ENCODE measurements at places on chromosomes 3 and 15. TPM values are rescaled to one million over a fixed set of nuclear protein-coding genes. Genes with fewer than 3 reads are reported as not detected.

RSRC1 gene
- 38.5 TPM for total RNA-seq

GUCA1C gene
- not detected for total RNA-seq

IL16 gene
- total RNA-seq, result 19.9 TPM

TMEM266 gene
- total RNA-seq, result not detected

GP5 gene
- not detected for total RNA-seq

GORASP1 gene
- 45.9 TPM for total RNA-seq

CCDC50 gene
- total RNA-seq, result 58.7 TPM

TMCO5A gene
- total RNA-seq, result not detected

SNUPN gene
- total RNA-seq, result 21.9 TPM

SEMA5B gene
- 0.25 TPM for total RNA-seq

CLRN1 gene
- not detected for total RNA-seq

HRG gene
- total RNA-seq, result 0.25 TPM

RPP25 gene
- total RNA-seq, result 11.3 TPM

MASP1 gene
- 172 TPM for total RNA-seq

GHRL gene
- total RNA-seq, result not detected

DLEC1 gene
- 0.25 TPM for total RNA-seq

DBR1 gene
- 8.6 TPM for total RNA-seq

GOLGA6L7 gene
- not detected for total RNA-seq

KCNMB2 gene
- 1.5 TPM for total RNA-seq

EDEM1 gene
- 30.9 TPM for total RNA-seq

ACTL6A gene
- 21.9 TPM for total RNA-seq

RAB6B gene
- total RNA-seq, result 3.7 TPM

C3orf22 gene
- total RNA-seq, result not detected

CYP11A1 gene
- 8.8 TPM for total RNA-seq

Data from vagina (tissue), 2 donors.